ENCODE measurements at places on chromosomes 16 and 17. TPM values are rescaled to one million over a fixed set of nuclear protein-coding genes. Genes with fewer than 3 reads are reported as not detected.

The OR2C1 gene
- total RNA-seq: 0.17 TPM

The NTN3 gene
- total RNA-seq: 2.1 TPM

The MAPK8IP3 gene
- total RNA-seq: 36.3 TPM

The UMOD gene
- not detected for total RNA-seq

The HSD3B7 gene
- total RNA-seq: 32.9 TPM

The MRC2 gene
- 246 TPM for total RNA-seq

The GGT6 gene
- total RNA-seq: not detected

The EFCAB5 gene
- 0.66 TPM for total RNA-seq

The SLC5A11 gene
- under 0.01 TPM for total RNA-seq

The TSPOAP1 gene
- 4.0 TPM for total RNA-seq

The SLC12A3 gene
- not detected for total RNA-seq

The SDR42E2 gene
- not detected for total RNA-seq

The CD300LD gene
- total RNA-seq: not detected

DNA sequence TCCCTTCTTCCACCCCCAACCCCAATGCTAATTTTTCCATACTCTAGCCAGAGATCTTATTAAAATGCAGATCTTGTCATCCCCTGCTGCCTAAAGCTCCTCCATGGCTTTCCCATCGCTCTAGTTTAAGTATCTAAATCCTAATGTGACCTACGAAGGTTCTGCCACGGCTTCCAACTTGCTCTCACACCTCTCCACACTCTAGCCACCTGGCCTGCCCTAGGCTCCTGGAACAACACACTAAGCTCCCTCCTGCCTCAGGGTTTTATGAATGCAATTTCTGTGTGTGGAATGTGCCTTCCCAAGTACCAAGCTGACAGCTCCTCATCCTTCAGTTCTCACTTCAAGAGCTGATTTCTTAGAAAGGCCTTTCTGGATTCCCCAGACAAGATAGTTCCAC is 16.6 kb downstream of the NXPH3 start:
- peaks cover 3% of the 10 kb centered on the region for H3K4me1 ChIP-seq
- no peaks in the 10 kb centered on the region for H3K36me3 ChIP-seq
- no peak overlapping the region for H3K27ac ChIP-seq
- H3K4me3 ChIP-seq: no peak overlapping the region
- H3K27me3 ChIP-seq: no peaks in the 10 kb centered on the region
- DNase-seq: no peak

DNA sequence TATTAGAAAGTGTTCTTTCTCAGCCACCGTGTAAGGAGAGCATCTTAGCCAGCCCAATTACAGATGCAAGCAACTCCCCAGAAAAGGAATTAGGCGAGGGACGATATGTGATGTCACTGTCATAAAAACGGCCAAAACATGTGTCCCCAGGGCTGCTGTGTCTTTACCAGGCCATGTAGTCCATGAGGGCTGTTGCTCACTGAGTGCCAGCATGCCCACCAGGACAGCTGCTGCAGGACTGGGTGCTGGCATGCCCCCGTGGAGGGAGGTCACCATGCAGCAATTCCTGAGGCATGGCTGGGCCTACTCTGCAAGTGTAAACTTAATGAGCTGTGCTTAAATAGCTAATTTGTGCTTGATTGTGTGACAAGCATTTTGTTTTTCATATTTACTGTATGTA is 156.9 kb downstream of the LGALS9B start:
- no peaks in the 10 kb centered on the region for H3K4me1 ChIP-seq
- no peak overlapping the region for H3K4me3 ChIP-seq
- H3K36me3 ChIP-seq: no peaks in the 10 kb centered on the region
- no peak for DNase-seq
- no peak overlapping the region for H3K27ac ChIP-seq

DNA sequence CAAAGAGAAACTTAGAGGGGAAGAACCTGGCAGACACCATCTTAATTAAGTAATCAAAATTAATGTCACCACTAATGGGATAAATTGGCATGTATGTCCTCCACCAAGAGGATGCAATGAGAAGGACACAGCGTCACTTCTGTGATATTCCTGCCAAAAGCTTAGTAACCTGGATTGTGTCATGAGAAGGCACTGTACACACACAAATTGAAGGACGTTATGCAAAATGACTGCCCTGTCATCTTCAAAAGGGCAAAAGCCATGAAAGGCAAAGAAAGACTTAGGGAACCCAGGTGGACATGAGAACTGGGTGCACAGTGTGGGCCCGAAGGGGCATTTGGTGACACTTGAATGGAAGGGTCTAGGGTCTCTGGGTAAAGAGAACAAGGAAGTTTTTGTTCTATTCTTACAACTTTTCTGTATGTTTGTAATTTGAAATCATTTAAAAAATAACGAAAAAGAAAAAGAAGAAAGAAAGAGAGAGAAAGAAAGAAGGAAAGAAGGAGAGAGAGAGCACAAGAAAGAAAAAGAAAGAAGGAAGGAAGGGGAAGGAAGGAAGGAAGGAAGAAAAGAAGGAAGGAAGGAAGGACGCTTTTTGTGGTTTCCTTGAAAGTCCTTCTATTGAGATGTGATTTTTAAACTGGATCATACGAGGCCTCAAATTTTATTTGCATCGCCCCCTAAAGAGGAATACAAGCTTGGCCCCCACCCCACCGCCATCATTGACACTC is 4.0 kb upstream of the APOH start:
- no peaks in the 10 kb centered on the region for H3K27me3 ChIP-seq
- H3K36me3 ChIP-seq: no peaks in the 10 kb centered on the region
- H3K4me1 ChIP-seq: no peaks in the 10 kb centered on the region

- no peaks in the 10 kb centered on the region for H3K27me3 ChIP-seq
- DNase-seq: peak; percentile 49
- no peaks in the 10 kb centered on the region for H3K4me1 ChIP-seq
- no peaks in the 10 kb centered on the region for H3K36me3 ChIP-seq
- no peak overlapping the region for H3K4me3 ChIP-seq
Observed at GRCh38 chr17:50445730-50446325, 19.8 kb downstream of the ACSF2 start.

GRCh38 chr17:49776551-49777300 is 11.8 kb upstream of the KAT7 start:
- H3K4me3 ChIP-seq: no peak overlapping the region
- peaks cover 8% of the 10 kb centered on the region for H3K4me1 ChIP-seq
- no peaks in the 10 kb centered on the region for H3K27me3 ChIP-seq
- H3K36me3 ChIP-seq: no peaks in the 10 kb centered on the region

DNA sequence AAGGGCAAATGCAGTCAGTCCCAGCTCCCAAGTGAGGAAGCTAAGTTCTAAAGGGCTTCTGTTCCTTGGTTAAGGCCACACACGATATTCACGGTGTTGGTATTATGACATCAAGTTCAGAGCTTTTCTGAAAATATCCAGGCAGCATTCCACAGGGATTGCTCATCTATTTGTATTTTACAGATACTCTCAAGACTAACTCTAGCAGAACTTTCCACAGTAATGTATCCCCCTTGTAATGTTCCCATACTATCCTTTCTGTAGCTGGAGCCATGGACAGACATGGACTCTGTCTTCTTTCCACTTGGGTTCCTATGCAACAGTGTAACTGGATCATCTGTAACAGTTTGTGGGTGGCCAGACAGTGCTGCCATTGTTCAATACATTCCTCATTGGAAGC is 13.5 kb downstream of the SDR42E1 start:
- no peak overlapping the region for H3K4me3 ChIP-seq
- peak; percentile 71 for DNase-seq
- peaks cover 12% of the 10 kb centered on the region for H3K4me1 ChIP-seq

DNA sequence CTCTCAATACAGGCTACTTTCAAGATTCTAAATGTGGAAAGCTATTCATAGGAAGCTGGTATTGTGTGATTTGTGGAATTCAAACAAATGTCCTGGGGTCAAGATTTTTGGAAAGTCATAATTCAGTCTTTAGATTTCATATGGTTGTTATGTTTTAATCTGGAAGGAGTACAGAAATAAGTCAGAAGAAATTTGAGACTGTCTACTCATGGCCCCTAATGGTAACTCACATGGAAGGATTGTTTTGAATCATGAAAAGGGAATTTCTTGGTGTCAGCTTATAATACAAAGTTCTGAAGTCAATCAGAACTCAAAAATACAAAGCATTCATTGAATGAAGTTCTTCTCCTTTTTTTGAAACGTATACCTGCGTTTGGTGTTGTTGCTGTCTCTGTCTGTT is 3.1 kb downstream of the KCNJ2 start:
- peaks cover 2% of the 10 kb centered on the region for H3K4me1 ChIP-seq
- H3K27ac ChIP-seq: no peak overlapping the region
- H3K27me3 ChIP-seq: no peaks in the 10 kb centered on the region
- no peak overlapping the region for H3K4me3 ChIP-seq
- DNase-seq: peak; percentile 19

DNA sequence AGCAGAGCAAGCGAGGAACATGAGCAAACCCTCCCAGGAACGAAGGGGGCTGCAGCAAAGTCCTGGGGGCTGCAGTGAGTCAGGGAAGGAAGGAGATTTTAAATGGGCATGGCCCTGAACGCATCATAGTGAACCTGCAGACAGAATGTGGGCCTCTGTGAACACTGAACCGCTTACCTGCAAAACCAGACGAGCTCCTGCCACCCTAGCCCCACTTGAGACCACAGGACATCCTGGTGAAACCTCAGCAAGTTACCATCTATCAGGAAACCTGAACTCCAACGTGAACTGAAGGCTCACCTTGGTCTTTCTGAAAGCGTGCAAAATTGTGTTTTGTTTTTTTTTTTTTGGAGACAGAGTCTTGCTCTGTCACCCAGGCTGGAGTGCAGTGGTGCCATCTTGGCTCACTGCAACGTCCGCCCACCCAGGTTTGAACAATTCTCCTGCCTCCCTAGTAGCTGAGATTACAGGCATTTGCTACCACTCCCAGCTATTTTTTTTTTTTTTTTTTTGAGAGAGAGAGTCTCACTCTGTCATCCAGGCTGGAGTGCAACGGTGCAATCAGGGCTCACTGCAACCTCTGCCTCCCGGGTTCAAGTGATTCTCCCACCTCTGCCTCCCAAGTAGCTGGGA is 30.8 kb downstream of the FANCA start:
- no peaks in the 10 kb centered on the region for H3K27me3 ChIP-seq
- H3K27ac ChIP-seq: no peak overlapping the region
- H3K4me1 ChIP-seq: no peaks in the 10 kb centered on the region
- H3K4me3 ChIP-seq: no peak overlapping the region
- DNase-seq: no peak

DNA sequence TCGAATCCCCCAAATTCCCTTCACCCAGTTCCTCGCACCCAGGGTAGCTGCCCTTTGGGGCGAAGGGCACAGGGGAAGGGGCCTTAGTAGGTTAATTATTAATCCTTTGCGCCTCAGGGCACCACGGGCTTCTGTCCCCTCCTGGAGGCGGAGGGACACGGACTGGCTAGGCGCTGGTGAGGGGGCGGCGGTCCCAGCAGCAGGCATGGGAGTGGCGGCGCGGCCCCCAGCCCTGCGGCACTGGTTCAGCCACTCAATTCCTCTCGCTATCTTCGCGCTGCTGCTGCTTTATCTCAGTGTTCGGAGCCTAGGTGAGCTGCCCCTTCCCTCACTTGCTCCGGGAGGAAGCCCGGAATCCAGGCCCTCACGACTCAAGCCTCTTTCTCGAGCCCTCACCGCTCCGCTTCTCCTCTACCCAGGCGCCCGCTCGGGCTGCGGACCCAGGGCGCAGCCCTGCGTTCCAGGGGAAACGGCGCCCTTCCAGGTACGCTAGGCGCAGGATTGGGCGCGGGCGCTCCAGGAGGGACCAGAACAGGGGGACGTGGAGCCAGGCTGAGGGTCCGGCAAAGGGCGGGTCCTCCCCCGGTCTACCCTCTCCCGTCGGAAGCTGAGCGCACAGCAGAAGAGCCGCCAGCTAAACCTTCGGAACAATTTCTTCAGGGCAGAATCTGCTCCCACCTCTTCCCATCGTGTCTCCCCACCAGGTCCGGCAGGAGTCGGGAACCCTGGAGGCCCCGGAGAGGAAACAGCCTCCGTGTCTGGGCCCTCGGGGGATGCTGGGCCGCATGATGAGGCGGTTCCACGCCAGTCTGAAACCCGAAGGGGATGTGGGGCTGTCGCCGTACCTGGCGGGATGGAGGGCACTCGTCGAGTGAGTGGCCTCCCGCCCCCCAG is at the start of gene GLTPD2:
Gene GLTPD2, plus strand, starts transcription at position 158 of the 894 bp plus-strand sequence. Its CDS starts 48 bp downstream, at position 206.
- H3K27ac ChIP-seq: peak within 1 kb of the TSS; percentile 78
- peak within 1 kb of the TSS; percentile 76 for H3K4me3 ChIP-seq
- H3K36me3 ChIP-seq: no peaks in the 10 kb centered on the region
- DNase-seq: no peak
- H3K27me3 ChIP-seq: peaks cover 3% of the 10 kb centered on the region

GRCh38 chr16:31105677-31106213 is 2.4 kb upstream of the BCKDK start:
- no peaks in the 10 kb centered on the region for H3K27me3 ChIP-seq
- peak; percentile 46 for DNase-seq
- H3K27ac ChIP-seq: peak overlapping the region; percentile 20
- no peak overlapping the region for H3K4me3 ChIP-seq

GRCh38 chr17:13704333-13704732 is 102.6 kb upstream of the HS3ST3A1 start:
- H3K27ac ChIP-seq: no peak overlapping the region
- H3K27me3 ChIP-seq: no peaks in the 10 kb centered on the region
- H3K36me3 ChIP-seq: no peaks in the 10 kb centered on the region
- DNase-seq: peak; percentile 60
- no peak overlapping the region for H3K4me3 ChIP-seq
- H3K4me1 ChIP-seq: peaks cover 3% of the 10 kb centered on the region

- no peaks in the 10 kb centered on the region for H3K27me3 ChIP-seq
- no peak overlapping the region for H3K27ac ChIP-seq
- no peak for DNase-seq
Observed at GRCh38 chr16:88893127-88893968, 26.9 kb upstream of the PABPN1L start.

GRCh38 chr16:19872935-19873334 is 11.7 kb downstream of the GPRC5B start:
- no peaks in the 10 kb centered on the region for H3K36me3 ChIP-seq
- no peaks in the 10 kb centered on the region for H3K27me3 ChIP-seq
- no peak overlapping the region for H3K4me3 ChIP-seq

- no peak for DNase-seq
- H3K27ac ChIP-seq: no peak overlapping the region
- no peaks in the 10 kb centered on the region for H3K36me3 ChIP-seq
- no peak overlapping the region for H3K4me3 ChIP-seq
- no peaks in the 10 kb centered on the region for H3K4me1 ChIP-seq
Observed at GRCh38 chr16:51401673-51402072, 250.6 kb upstream of the SALL1 start.

DNA sequence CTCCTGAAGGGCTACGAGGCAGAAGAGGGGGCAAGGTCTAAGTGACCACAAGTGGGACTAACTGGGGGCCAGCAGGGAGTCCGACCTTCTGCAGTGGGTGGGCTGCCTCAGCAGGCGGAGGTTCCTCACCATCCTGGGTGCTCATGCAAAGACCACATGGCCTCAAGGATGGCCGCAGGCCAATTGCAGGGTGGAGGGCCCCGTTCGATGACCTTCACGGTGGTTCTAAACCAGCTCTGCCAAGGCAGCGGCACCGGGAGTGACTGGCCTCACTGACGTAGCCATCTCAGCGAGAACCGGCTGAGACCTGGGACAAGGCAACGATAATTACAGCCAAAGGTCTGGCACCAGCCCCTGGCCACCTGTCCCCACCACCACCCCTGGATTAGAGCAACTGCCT is 5.7 kb downstream of the SMIM5 start:
- H3K4me1 ChIP-seq: peaks cover 5% of the 10 kb centered on the region
- no peaks in the 10 kb centered on the region for H3K27me3 ChIP-seq
- DNase-seq: no peak
- no peak overlapping the region for H3K27ac ChIP-seq
- H3K36me3 ChIP-seq: no peaks in the 10 kb centered on the region

- H3K4me1 ChIP-seq: no peaks in the 10 kb centered on the region
- H3K36me3 ChIP-seq: no peaks in the 10 kb centered on the region
- H3K4me3 ChIP-seq: no peak overlapping the region
- no peak for DNase-seq
- H3K27ac ChIP-seq: no peak overlapping the region
- H3K27me3 ChIP-seq: no peaks in the 10 kb centered on the region
Observed at GRCh38 chr16:61569028-61569427, 467.2 kb downstream of the CDH8 start.

- no peaks in the 10 kb centered on the region for H3K27me3 ChIP-seq
- no peaks in the 10 kb centered on the region for H3K4me1 ChIP-seq
- no peak within 1 kb of the TSS for H3K27ac ChIP-seq
Observed at GRCh38 chr17:7419819-7420610, at the start of gene SPEM1. SPEM1 (plus strand) TSS chr17:7420324; CDS start chr17:7420385, 61 bp downstream.
